ENCODE measurements at places on chromosomes 3 and 15.

- DNase-seq: no peak
Observed at GRCh38 chr15:101038327-101039003, 119.3 kb downstream of the LRRK1 start.

DNA sequence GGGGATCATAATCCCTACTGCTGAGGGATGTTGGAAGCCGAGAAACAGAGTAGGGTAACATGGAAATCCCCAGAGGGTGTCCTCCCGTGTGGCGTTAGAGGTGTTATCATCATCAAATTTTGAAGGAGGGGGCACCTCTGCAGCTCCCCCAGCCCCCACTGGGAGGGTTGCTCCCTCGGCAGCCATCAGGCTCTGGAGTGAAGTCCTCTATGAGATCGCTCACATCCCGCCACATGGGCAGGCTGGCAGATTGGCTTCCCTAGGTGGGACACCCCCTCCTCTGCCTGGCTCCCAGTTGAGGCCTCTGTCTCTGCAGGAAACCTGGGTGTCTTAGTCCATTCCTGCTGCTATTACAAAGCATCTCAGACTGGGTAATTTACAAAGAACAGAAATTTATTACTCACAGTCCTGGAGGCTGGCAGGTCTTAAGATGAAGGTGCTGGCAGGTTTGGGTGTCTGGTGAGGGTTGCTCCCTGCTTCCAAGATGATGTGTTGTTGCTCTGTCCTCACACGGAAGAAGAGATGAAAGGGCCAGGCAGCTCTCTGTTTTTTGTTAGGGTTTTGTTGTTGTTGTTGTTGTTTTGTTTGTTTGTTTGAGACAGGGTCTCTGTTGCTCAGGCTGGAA, 120.5 kb downstream of the NUP210 start:
- no peak for DNase-seq

DNA sequence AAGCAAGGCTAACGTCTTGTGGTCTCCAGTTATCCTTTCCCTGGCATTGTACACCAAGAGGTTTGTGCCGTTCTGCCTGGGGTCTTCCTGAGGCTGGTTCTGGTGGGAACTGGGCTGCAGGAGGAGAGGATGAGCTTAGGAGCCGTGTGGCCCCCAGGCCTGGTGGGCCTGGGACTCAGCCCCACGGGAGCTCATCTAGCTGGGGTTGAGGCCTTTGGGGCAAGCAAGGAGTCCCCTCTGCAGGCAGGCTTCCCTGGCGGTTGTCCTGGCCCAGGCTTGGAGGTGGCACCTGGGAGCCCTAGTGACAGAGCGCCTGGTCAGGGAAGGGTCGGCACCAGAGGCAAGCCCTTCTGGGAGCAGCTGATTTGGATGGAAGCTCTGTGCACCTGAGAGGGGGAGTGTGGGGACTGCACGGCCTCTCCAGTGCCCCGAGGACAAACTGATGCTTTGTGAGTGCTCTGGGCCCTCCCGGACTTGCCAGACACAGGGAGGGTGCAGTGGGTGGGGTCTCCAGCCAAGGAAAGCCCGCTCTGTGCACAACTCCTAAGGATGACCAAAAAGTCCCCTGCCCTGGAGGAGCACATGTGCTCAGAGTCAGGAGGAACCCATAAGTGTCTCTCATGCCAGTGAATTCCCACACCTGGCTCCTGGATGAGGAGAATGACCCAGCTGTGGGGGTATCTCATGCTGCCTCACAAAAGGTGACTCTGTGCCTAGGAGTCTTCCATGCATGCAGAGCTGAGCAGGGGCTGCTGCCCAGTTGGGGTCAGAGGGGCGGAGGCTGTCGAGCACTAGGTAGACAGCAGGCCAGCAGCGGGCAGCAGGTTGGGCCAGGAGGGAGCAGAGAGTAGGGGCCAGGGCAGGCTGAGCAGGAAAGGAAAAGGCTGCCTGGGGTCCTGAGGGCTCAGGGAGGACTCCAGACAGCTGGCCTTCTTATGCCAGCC, 2.7 kb downstream of the PAK6 start:
- DNase-seq: no peak

GRCh38 chr3:83843716-83844115, 1115.1 kb upstream of the CADM2 start:
- no peak for DNase-seq

- DNase-seq: no peak
Observed at GRCh38 chr3:131125684-131126083, 99.0 kb downstream of the NEK11 start.

DNA sequence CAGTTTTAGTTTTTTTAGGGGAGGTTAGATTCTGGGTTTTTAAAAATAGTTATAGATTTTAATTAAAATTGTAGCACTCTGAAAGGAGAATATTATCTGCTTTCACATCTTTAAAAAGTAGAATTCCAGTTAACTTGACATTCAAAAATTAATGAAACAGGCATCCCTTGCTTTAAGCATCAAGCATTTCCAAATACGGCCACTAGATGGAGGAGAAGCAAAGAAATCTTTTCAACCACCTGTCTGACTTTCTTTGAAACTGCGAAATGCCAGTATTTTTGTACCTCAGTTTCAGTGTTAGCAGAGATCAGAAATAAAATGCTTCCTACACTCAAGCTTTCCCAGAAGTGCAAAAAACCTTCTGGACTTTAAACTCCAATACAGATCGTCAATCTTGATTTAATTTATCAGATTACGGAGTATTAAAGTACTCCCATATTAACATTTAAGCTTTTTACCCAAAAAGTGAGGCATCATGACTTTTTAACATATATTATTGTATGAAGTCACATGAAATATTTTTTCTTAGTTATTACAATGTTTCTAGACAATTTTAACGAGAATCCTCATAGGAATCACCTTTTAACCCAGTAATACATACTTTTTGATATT, 153.3 kb downstream of the P3H2 start:
- DNase-seq: peak; percentile 56

GRCh38 chr3:133474251-133474801, 74.5 kb downstream of the BFSP2 start:
- no peak for DNase-seq

DNA sequence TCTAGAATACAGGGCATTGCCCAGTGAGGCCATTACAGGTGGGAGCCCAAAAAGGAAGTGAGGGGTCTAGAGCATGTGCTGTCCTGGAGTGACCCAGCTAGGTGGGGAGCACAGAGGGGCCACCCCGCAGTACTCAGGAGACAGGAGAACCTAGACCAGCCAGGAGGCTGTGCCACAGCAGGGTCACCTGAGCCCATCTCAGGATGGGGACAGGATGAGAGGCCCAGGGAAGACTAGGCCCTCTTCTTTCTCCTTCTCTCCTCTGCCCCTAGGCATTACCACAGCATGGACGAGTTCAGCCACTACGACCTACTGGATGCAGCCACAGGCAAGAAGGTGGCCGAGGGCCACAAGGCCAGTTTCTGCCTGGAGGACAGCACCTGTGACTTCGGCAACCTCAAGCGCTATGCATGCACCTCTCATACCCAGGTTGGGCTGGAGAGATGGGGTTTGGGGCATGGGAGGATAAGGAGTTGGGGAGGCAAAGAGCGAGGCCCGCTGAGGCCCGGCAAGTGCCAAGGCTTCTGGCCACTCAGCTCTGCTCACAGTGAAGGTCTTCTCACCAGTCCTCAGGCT, 20.6 kb downstream of the LOXL1 start:
- DNase-seq: no peak

DNA sequence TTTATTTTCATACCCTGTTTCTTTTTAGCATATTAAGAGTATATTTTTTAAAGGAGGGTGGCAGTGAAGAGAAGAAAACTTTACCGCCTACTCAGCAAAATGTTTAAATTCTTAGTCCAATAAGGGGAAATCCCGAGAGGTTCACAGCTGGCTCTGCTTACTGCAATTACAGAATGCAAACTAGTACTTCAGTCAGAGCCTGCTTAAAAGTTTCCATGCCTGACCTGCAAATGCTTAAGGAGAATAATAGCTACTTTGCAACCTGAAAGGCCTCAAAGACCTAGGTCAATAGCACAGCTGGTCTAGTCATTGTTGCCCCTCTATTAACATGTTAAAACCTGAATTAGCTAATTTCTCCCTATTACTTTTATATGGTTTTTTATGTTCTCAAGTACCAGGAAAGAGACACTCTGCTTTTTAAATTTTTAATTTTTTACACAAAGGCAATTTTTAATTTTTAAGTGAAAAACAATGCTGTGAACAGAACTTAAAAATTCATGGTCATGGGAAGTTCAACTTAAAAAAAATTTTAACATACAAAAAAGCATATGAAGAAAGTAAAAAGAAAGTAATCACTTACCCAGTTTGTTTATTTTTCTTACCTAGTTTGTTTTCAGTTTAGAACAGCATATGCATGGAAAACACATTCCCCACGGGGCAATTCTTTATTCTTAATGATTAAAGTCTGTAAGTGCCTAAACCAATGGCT, 79.2 kb downstream of the P3H2 start:
- DNase-seq: no peak

GRCh38 chr3:49260806-49261324, 16.2 kb downstream of the C3orf62 start:
- DNase-seq: no peak

- no peak for DNase-seq
Observed at GRCh38 chr3:107461721-107462120, 61.0 kb upstream of the BBX start.

- DNase-seq: peak; percentile 35
Observed at GRCh38 chr3:194640829-194641228, 7.6 kb upstream of the TMEM44 start.

GRCh38 chr3:197463279-197463678, 92.5 kb downstream of the BDH1 start:
- DNase-seq: no peak

- no peak for DNase-seq
Observed at GRCh38 chr15:93020976-93021772, 67.8 kb downstream of the RGMA start.

GRCh38 chr3:47414666-47415587, 34.1 kb downstream of the PTPN23 start:
- DNase-seq: no peak

- DNase-seq: no peak
Observed at GRCh38 chr3:136457793-136458192, 207.7 kb downstream of the PCCB start.

DNA sequence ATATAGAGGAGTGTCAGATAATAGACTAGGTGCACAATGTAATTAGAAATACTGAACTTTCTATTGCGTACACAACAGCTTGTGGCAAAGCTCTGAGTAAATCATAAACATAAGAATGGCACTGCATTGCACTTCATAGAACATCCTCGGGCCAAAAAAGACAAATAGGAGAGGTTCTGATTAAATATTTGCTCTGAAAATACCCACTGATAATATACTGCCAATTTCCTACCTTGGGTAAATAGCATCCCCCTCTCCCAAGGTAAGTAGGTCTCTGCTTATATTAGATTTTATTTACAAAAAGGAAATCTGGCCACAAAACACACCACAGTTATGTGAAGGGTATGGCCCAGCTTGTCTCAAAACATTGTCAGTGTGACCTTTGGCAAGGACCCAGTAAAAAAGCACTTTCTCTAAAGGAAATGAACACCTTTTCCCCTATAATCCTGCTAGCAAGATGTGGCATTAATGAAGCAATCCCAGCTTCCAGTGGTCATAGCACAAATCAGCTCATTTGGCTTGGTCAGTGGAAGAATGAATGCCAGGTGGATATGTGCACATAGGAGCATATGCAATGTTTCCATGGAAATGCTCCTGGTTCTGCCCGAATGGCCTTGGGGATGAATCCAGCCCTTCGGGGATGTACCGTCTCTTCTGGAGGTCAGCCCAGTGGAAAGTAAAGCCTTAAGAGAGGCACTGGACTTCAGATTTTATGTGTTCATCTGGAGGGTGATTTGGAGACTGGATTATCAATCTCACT, 315.9 kb downstream of the LSAMP start:
- no peak for DNase-seq

DNA sequence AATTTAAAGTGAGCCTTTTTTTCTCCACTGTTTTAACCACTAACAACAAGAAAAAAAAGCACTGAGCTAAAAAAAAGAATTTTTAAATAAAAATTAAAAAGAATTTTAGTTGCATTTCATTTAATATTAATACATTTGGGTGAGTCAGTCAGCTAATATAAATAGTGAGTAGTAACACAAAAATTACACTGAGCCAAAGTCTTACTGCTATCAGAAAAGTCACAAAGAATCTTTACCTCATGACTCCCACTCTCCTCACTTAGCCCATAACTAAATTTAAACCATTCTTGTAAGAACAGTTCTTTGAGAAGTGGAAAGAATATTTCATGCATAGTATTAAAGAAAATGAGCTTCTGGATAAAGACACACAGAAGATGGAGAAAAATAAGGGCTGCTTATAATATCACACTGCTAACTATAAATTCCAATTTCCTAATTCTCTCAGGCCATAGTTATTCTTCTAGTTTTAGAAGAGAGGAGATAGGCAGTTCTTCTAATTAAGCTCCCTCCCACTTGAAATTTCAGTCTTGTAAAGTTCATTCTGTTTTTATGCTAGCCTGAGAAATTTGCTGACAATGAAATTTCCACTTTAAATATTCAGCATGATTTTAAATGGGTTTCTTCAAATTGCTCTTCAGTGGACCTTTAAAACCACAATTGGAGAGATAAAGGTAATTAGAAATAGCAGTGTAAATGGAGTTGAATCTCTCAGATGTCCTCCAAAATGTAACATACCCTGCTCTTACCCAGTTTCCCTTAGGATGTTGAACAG, 17.6 kb downstream of the SHQ1 start:
- no peak for DNase-seq

GRCh38 chr3:159652452-159652851, 336.2 kb upstream of the IL12A start:
- DNase-seq: no peak

- no peak for DNase-seq
Observed at GRCh38 chr3:40911264-40911663, 288.0 kb upstream of the CTNNB1 start.

DNA sequence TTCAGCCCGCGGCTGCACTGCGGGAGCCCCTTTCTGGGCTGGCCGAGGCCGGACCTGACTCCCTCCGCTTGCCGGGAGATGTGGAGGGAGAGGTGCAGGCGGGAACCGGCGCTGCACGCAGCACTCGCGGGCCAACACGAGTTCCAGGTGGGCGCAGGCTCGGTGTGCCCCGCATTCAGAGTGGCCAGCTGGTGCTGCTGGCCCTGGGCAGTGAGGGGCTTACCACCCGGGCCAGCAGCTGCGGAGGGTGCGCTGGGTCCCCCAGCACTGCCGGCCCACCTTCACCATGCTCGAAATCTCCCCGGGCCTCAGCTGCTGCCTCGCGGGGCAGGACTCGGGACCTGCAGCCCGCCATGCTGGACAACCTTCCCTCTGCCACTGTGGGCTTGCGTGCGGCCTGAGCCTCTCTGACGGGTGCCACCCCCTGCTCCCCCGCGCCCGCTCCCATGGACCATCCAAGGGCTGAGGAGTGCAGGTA, 733.5 kb upstream of the CCDC54 start:
- no peak for DNase-seq
